ENCODE measurements at places on chromosomes 1 and 21. TPM values are rescaled to one million over a fixed set of nuclear protein-coding genes. Genes with fewer than 3 reads are reported as not detected.

MROH9 gene
- total RNA-seq = not detected

CRYAA gene
- not detected for total RNA-seq

DNA sequence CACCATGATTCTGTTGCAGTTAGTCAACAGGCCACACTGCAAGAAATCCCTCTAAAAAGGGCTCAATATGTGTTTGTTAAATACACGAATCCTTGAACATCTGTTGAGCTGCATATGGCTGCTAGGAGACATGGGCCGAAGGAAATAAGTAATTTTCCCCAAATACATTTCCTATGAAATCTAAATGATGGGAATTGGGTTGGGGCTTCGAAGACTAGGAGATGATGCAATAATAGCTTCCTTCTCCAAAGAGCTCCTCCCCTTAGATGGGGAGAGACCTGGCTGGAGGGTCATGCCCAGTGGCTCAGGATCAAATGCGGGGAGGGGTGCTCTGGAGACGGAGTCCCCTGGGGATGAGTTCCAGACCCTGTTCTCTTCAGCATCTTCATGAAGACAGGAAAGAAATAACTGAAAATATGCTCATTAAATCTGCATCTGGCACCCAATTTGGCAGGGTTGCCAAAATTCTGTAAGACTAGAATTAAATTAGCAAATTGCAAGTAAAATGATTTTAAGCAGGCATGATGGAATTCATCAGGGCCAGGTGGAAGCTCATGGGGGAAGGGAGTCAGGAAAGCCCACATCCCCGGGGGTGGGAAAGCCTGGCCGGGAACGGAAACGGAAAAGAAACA, 165.0 kb upstream of the EDN2 start:
- H3K27me3 ChIP-seq = no peaks in the 10 kb centered on the region
- DNase-seq = no peak
- peaks cover 73% of the 10 kb centered on the region for H3K4me1 ChIP-seq
- peak overlapping the region; percentile 48 for H3K27ac ChIP-seq
- peak overlapping the region; percentile 58 for H3K4me3 ChIP-seq

DNA sequence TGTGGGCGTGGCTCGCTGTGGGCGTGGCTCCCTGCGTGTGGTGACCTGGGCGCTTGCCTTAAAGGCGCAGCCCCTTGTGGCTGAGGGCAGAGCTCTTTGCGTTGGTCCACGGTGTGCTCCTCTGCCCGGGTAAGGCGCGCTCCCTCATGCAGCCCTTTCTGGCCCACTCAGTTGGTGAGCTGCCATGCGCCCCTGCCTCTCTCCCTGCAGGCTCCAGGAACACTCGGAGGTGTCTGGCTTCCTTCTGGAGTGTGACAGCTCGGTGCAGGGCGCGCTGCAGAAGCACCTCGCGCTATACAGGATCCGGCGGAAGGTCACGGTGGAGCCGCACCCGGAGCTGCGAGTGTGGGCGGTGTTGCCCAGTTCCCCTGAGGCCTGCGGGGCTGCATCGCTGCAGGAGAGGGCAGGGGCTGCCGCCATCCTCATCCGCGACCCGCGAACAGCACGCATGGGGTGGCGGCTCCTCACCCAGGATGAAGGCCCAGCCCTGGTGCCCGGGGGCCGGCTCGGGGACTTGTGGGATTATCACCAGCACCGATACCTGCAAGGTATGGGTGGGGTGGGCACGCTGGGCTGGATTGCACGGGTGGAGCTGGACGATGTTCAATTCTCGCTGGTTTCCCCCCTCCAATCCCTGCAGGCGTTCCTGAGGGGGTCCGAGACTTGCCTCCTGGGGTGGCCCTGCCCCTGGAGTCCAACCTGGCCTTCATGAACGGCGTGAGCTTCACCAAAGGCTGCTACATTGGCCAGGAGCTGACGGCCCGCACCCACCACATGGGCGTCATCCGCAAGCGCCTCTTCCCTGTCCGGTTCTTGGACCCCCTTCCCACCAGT, 9.1 kb downstream of the IBA57 start:
- H3K4me3 ChIP-seq = no peak overlapping the region
- H3K4me1 ChIP-seq = peaks cover 4% of the 10 kb centered on the region
- H3K36me3 ChIP-seq = peaks cover 1% of the 10 kb centered on the region
- H3K27ac ChIP-seq = no peak overlapping the region

DNA sequence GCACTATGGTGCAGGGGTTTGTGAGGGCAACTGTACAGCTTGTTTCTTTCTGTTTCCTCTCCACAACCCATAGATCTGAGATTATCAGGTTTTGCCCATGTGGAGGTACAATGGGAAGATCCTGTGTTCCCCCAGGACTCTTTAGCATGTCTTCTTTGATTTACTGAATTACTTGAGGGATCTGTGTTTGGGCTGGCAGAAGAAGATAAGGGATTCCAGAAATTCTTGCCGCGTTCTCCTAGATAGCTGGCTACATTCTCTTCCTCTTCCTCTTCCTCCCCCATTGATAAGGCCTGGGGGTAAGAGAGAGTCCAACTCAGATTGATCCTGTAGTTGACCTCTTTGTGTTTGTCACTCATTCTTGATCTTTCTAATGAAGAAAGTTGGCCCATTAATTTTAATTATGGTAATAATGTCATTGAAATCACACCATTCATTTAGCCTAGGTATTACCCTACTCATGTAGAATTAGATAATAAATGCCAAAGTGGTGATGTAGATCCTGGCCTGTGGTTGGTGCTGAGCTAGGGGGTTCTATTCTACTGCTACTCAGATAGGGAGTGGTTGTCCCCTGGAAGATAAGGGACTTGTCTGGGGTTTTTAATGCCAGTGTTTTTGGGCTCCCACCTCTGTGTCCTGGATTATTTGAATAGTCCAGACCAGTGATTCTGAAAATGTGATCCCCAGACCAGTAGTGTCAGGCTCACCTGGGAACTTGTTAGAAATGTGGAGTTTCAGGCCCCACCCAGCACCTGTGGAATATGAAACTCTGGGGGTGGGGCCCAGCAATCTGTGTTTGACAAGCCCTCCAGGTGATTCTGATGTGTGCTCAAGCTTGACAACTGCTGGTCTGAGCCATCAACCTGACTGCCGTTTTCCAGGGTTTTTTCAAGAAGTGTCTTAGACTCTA, 122.2 kb downstream of the NOS1AP start:
- H3K36me3 ChIP-seq = no peaks in the 10 kb centered on the region
- H3K27ac ChIP-seq = no peak overlapping the region
- no peak for DNase-seq
- H3K27me3 ChIP-seq = no peaks in the 10 kb centered on the region
- H3K4me3 ChIP-seq = no peak overlapping the region

DNA sequence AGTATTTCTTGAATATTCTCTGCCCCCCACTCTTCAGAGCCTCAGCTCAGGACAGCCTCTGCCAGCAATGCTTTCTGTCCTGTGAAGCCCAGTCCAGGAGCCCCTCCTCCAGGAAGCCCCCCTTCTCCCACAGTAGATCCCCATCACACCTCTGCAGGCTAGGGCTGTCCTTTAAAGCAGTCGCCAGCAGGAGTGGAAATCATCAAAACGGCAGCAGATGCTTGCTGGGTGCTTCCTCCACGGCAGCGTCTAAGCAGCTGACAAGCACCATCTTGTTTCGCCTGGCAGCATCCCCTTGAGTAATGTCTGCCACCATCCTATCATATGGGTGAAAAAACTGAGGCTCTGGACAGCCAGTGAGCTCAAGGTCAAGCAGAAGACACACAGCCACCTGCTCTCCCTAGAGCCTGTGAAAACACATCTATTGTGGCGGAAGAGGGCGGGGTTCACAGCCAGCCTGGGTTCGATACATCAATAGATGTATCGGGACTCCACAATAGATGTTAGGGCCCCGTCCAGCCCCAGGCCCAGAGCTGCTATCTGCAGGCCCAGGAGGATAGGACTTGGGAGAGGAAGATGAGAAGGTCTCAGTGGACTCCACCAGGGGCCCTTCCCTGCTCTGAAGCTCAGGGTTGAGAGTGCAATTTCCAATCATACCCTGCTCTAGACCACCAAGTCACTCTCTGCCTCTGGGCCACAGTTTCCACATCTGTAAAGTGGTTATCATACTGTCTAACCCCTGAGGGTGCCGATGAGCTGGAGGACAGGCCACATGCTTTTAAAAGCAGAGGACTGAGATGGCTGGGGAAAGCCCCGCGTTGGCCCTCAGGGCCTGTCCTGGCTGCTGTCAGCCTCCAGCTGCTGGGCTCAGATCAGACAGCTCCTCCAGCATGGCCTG, 17.5 kb downstream of the RUNX3 start:
- DNase-seq = no peak
- H3K27ac ChIP-seq = peak overlapping the region; percentile 94
- peaks cover 57% of the 10 kb centered on the region for H3K4me1 ChIP-seq
- no peaks in the 10 kb centered on the region for H3K27me3 ChIP-seq
- H3K4me3 ChIP-seq = peak overlapping the region; percentile 41

GRCh38 chr1:233673261-233673946, 59.5 kb downstream of the KCNK1 start:
- H3K27ac ChIP-seq = no peak overlapping the region
- no peak overlapping the region for H3K4me3 ChIP-seq
- peaks cover 7% of the 10 kb centered on the region for H3K4me1 ChIP-seq

SLFNL1 gene
- 0.53 TPM for total RNA-seq

DNA sequence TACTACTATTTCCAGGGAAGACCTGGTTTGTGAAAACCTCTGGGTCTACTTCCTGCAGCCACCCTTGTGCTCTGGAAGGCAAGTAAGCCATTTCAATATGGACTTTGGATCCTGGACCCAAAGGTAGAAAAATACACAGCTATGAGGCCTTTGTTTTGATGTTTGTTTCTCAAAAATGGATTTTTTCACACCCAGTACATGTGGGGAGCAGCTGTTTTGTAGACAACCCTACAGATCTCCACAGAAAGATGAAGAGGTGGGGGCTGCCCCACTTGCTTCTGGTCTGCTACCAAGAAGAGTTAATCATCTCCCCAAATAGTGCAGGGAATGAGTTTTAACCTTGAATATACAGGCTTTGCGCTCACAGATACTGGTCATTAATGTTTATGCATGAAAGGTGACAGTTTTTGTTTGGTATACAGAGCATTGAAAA, 29.2 kb downstream of the ZNF281 start:
- H3K4me1 ChIP-seq = peaks cover 14% of the 10 kb centered on the region
- H3K4me3 ChIP-seq = no peak overlapping the region
- H3K27me3 ChIP-seq = no peaks in the 10 kb centered on the region
- no peak overlapping the region for H3K27ac ChIP-seq
- H3K36me3 ChIP-seq = no peaks in the 10 kb centered on the region
- DNase-seq = no peak

DNA sequence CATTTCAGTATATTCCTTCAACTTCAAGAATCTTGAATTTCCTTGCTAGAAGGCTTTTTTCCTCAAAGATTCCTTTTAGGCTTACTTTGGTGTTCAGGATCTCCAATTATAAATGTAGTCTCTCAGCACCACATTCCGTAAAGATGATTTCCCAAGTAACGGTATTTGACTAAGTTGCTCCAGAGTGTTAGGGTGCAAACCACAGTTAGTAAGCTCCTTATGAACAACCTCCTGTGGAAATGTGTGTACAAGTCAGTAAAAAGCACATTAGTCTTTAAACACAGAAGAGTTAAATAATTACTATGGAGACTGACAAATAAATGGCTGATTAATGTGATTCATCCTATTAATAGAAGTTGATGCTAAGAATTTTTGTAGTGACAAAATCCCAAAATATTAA, 10.3 kb downstream of the DONSON start:
- no peaks in the 10 kb centered on the region for H3K27me3 ChIP-seq
- H3K36me3 ChIP-seq = peaks cover 3% of the 10 kb centered on the region
- H3K27ac ChIP-seq = no peak overlapping the region
- peaks cover 12% of the 10 kb centered on the region for H3K4me1 ChIP-seq
- no peak for DNase-seq

OR2M3 gene
- total RNA-seq = not detected

DNA sequence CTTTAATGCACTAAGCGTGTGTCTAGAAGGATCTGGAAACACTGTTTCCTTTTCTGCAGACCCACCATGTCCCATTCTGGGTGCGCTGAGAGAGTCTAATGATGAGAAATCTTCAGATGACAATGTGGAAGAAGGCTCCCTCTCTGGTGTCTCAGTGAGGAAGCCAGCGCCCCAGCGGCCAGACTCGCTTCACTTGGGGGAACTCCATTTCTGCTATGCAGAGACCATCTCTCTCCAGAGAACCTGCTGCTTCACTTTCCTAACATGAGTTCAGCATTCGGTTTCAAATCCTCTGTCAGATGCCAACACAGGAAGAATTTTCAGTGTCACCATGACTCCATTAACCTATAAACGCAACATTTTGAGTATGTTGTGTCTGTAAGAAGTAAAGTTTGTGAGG, 121.8 kb downstream of the SYF2 start:
- DNase-seq = no peak
- peaks cover 26% of the 10 kb centered on the region for H3K4me1 ChIP-seq
- H3K4me3 ChIP-seq = no peak overlapping the region
- H3K27ac ChIP-seq = no peak overlapping the region

DNA sequence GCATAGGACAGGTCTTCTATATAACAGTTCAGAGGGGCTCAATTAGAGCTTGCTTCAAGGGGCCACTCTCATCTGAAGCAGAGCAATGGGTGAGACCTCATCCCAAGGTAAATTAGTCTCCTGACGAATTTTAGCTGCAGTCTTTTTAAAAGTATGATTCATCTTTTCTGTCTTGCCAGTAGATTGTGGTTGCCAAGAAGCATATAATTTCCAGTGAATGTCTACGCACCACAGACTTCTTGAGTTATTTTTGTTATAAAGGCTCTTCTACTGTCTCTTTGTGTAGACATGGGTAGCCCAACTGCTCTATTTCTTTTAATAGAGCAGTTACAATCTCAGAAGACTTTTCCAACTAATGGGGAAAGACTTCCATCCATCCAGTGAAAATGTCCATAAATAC, 108.9 kb upstream of the FMN2 start:
- H3K27ac ChIP-seq = no peak overlapping the region
- no peaks in the 10 kb centered on the region for H3K4me1 ChIP-seq
- H3K4me3 ChIP-seq = no peak overlapping the region
- H3K36me3 ChIP-seq = peaks cover 18% of the 10 kb centered on the region
- no peaks in the 10 kb centered on the region for H3K27me3 ChIP-seq
- no peak for DNase-seq

SH2D5 gene
- 0.09 TPM for total RNA-seq

DNA sequence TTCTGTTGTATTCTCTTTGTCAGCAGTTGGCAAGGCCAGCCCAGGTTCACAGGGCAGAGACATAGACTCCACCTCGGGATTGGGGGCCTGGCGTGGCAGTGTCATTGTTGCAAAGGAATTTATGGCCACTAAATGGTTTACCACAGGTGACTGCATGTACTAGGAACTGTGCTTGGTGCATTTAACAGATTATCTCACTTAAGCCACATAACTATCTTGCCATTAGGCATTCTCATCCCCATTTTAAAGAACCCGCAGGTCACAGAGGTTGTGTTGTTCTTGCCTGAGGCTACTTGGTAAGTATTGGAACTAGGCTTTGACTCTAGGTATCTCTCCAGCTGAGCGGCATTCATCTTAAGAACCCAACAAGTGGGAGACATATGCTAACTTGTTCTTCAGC, 9.7 kb downstream of the TLCD4 start:
- H3K27me3 ChIP-seq = no peaks in the 10 kb centered on the region
- no peaks in the 10 kb centered on the region for H3K36me3 ChIP-seq
- no peak overlapping the region for H3K27ac ChIP-seq
- H3K4me3 ChIP-seq = no peak overlapping the region
- no peak for DNase-seq

CCDC185 gene
- not detected for total RNA-seq
